Activated CD8-positive, alpha-beta T cell treated with anti-CD3 and anti-CD28 coated beads, Interleukin-2, amount 10 ng/mL, durations not matched to agents 7 days and 5 days (primary cell): ENCODE measurements at places on chromosomes 5 and 9. TPM values are rescaled to one million over a fixed set of nuclear protein-coding genes. Genes with fewer than 3 reads are reported as not detected.

RLN1 gene
- 1.5 TPM for total RNA-seq

- peak; percentile 95 for DNase-seq
Observed at GRCh38 chr5:151213803-151214613, 9.9 kb downstream of the CCDC69 start.

GRCh38 chr9:91951944-91952520 lies 2.0 kb upstream of the ROR2 start:
- DNase-seq, result no peak

- no peak for DNase-seq
Observed at GRCh38 chr9:69085569-69086283, 50.2 kb downstream of the FXN start.

GRCh38 chr5:135747824-135748223 lies 86.6 kb upstream of the SLC25A48 start:
- DNase-seq, result no peak
